ENCODE measurements at places on chromosomes 5 and 9.

GRCh38 chr9:125190361-125190801 is 778 bp upstream of the PPP6C start:
- DNase-seq = no peak

DNA sequence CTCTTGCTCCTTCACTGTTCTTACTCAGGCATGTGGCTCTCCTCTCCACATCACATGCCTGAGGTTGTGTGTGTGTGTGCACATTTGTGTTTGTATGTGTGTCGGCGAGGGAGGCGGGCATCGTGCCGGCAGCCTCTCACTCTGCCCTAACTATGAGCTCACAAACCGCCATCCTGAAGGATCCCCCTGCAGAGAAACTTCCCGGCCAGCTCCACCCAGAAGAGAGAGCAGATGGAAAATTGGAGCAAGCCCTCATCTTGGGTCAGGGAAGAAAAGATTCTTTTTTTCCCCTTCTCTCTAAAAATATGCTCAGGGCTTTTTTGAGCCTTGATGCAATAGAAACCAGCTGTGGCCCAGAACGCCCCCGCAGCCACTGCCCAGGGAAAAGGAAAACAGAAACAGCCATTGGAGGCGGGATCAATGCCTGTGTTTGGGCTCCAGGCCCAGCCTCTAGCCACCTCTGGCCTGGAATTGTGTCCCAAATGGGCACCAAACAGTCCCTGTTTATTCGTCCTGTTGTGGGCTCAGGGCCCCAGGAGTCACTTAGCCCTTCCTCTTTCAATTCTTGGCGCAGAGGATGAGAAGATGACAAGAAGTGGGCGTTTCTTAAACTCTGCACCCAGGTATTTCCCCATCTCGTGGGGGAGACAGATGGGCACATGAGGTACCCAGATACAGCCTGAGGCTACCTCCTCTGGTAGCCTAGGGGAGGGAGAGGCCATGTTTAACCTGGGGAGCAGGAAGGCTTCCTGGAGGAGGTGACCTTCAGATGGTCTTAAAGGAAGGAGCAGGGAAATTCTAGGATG is 151.5 kb downstream of the RGS3 start:
- peak; percentile 74 for DNase-seq

- DNase-seq = no peak
Observed at GRCh38 chr9:23307731-23308513, 518.1 kb downstream of the ELAVL2 start.

DNA sequence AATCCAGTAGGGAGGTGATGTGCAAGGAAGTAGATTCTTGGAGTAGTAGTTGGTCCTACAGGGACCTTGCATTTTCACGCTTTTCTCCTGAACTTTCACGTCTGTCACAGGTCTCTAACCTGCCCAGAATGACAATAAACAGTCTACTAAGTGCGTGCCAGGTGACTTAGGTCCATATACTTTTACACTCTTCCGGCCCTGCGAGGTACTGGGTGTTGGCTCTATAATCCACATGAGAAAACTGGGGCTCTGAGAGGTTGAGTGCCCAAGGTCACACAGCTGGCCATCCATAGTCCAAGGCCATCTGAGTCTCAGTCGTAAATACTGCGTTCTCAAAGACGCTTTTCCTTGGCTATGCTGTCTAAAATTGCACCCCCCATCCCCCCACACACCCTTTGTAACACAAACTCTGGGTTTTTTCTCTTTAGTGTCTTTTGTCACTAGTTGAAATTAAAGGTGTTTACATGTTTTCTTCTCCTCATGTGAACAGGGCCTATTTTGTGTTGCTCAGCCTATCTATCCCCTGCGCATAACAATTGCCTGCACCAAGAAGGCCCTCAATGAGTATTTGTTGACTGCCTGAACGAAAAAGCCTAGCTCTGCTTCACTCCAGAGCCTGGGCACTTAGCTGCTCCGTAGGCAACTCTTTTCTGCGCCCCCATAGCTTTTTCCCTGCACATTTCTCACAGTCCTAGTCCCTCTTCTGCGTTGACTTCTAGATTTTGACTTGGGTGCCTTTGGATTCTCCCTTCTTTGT is 943 bp downstream of the SFXN1 start:
- no peak for DNase-seq

GRCh38 chr5:181211208-181211607 is 6.2 kb upstream of the TRIM7 start:
- no peak for DNase-seq

DNA sequence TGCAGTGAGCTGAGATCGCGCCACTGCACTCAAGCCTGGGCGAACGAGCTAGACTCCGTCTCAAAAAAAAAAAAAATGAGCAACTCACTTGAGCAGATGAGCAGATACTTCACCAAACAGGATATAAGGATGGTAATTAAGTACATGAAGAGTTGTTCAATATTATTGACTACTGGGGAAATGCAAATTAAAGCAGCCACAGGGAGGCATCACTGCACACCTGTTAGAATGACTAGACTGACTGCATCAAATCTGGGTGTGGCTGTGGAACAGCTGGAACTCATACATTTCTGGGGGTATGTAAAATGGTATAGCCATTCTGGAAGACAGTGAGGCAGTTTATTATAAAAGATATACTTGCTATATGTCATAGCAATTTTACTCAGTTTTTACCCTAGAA is 93.0 kb downstream of the WNK2 start:
- DNase-seq = no peak

DNA sequence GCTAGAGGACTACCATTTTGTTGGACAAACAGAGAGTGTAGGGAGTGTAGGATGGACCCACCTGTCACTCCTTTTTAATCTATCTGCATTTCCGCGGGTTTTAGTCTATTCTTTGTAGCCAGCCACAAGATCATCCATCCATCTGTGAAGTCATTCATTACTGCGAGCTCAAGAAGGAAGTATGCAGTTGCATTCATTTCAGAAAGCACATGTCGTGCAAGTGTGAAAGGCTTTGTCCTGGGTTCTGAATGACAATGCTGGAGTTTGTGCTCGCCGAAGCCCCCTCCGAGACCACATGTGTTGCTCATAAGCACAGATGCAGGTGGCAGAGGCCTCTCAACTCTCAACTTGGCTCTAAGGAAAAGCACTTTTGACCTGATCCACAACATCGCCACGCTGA is 70.3 kb upstream of the BASP1 start:
- no peak for DNase-seq

- no peak for DNase-seq
Observed at GRCh38 chr9:33780276-33780675, 15.1 kb upstream of the PRSS3 start.

DNA sequence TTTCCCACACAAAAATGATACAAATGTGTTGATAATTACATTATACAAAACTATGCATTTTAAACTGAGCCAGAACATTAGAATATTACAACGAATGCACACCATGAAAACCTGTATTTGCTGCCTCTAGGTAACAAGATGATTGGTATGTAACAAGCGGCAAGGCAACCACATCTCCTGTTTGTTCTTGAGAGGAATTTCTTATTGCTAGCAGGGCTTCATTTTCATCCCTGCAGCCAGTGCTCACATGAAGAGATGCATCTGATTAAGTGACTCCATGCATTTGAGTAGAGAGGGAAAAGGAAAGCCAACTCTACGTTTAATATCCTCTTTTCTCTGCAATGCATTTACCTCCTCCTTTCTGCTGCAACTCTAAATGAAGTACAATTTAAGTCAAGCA is 36.6 kb downstream of the FRMD3 start:
- peak; percentile 7 for DNase-seq

DNA sequence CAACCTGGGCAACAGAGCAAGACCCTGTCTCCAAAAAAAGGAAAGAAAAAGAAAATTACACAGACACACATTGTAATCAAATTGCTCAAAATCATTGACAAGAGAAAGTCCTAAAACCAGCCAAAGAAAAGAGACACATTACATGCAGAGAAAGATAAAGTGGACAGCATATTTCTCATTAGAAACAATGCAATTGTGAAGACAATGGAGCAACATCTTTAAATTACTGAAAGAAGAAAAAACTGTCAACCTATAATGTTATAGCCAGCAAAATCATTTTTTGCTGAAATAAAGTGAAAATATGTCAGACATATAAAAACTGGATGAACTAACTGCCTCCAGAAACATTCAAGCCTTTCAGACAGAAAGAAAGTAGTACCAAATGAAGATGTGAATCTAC is 120.6 kb downstream of the TMEM167A start:
- no peak for DNase-seq

DNA sequence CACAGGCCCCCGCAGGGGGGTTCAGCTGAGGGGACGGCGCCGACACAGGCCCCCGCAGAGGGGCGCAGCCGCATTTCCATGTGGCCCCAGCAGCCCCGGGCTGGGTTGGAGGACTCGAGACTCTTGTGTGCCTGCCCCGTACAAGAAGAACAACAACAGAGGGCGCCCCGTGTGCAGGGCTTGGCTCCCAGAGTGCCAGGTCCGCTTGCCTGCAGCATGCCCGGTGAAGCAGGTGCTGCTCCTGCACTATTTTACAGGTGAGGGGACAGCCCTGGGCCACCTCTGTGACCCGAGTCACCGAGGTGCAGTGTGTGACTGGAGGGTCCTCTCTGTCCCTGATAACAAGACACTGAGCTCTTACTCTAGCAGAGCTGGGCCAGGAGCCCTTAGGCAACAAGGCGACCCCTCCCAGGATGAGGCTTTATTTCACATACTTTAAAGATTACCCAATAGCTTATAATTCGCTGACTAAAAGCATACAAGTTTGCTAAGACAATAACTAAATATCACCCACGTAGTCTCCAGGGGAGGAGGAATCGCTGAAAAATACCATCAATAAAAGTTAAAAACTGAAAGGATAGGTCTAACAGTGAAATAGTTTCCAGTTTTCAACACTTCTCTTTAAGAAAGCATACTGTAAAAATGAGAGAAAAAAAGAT is 41.7 kb upstream of the SLC9A3 start:
- DNase-seq = peak; percentile 8

- DNase-seq = no peak
Observed at GRCh38 chr9:137494104-137494544, 35.0 kb upstream of the NSMF start.

DNA sequence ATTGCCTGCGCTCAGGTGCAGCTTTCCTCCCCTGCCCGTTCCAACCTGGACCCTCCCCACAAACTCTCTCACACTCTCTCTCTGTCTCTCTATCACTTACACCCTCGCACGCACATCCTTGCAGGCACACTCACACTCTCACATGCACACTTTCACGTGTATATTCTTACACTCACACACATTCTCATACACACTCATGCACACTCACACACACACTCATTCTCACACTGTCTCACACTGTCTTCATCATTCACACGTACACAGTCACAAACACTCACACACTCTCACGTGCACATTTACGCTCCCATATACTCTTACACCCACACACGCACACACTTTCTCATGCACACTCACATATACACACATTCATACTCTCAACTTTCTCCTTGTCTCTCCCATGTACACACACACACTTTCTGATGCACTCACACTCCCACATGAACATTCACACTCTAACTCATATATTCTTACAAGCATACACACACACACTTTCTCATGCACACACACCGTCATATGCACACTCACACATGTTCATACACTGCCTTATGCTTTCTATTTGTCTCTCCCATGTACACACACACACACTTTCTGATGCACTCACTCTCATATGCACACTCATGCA is 229.3 kb downstream of the SNX18 start:
- no peak for DNase-seq

DNA sequence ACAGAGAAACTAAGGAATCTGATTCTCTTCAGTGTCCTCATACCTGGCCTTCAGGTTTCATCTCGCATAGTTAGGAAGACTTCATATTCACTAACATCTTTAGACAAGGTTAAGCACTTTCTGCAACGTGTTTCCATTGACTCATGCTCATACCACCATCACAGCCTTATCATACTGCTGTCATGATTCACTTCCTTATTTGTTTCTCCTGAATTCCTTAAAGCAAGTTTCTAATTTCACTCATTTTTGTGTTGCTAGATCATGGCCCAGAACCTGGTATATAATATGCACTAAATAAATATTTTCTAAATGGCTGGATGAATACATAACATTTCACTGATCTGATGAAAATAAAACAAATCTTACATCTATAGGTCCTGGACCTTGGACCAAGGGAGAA is 472.9 kb downstream of the PRELID2 start:
- peak; percentile 81 for DNase-seq

GRCh38 chr5:16437977-16438376 is 27.6 kb downstream of the ZNF622 start:
- DNase-seq = no peak

DNA sequence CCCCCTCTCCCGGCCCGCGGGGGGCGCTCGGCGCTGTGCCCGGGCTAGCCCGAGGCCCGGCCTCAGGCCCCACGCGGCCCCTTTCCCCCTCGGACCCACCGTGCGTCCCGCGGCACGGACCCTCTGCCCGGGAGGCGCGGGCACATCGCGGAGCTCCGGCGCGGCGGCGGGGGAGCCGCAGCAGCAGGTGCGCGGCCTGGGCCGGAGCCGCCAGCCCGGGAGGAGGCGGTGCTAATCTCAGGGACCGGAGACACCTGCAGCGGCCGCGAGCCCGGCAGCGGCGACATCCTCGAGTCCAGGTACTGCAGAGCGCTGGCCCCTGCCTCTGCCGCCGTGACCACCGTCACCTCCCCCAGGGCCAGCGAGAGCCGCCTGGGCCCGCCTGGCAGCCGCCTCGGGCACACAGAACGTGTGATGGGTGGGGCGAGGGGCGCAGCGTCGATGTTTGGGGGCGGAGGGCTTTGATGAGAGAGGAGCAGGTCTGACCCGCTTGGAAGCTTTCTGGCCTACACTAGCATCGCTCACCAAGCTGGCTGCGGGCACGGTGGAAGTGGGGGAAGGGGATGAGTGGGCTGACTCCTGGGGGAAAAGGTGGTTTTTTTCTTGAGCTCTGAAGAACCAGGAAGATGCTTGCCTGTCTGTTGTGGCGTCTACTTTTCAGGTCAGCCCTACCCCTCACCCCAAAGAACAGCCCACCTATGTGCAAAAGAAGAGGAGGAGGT is 524 bp downstream of the CYFIP2 start:
- DNase-seq = no peak

DNA sequence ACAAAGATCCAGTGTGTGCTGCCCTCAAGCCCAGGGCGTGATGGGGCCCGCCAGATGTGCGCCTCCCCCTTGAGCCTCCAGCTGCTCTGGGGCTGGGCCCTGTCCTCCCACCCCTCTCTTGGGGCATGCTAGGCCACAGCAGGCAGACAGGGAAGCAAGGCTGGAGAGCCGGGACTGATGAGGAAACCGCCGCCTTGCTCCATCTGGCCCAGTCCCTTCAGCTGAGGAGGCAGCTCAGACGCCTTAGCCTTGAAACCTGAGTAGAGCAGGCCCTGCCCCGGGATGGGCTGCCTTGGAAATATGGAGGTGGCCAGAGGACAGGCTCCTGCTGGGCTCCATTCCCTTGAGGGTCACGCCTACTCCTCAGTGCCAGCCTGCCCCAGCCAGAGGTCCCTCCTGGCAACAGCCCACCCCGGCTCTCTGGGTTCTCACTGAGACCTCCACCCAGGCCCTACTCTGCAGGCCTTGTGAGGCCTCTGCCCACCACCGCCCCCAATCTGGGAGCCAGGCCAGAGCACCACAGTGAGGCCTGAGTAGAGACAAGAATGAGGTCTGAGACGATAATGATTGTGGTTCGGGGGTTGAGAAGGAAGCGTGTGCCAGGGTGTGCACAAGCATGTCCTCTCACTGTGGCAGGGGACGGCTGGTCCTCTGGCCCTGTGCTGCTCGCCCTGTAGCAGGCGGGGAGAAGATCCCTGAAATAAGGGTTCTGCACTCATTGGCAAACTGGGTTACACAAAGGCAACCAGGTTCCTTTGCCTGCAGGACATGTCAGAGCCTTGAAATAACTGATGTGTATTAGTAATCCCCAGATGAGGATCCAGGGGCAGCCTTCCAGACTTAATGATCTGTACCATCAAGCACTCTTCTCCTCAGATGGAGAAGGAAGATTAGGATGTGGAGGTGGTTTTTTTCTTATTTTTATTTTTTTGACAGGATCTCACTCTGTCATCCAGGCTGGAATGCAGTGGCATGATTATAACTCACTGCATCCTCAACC is 30.9 kb downstream of the CXXC5 start:
- peak; percentile 66 for DNase-seq

Measured in astrocyte of the spinal cord (primary cell).